Fibroblast of skin of right quadriceps (primary cell): ENCODE measurements at places on chromosomes 7 and 10.

DNA sequence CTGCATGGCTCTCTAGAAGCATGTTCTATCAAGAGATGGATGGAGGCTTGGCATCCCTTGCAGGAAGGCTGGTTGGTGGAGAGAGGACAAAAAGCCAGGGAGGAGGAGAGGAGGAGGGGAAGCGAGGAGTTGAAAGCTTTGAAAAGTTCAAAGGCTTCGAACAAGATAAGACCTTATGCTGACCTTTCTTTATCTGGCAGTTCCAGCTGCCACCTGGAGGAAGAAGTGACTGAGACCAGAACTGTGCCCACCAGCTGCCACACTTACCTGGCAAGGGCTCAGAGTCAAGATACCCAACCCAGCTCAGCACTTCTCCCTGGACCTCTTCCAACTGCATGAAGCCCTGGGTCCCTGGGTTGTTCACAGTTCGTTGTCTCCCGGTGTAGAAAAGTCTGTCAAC is 14.8 kb downstream of the CCL24 start:
- no peak for DNase-seq

GRCh38 chr7:50648570-50649169 is 83.5 kb upstream of the DDC start:
- DNase-seq: no peak

- no peak for DNase-seq
Observed at GRCh38 chr10:71493741-71494140, 97.0 kb downstream of the CDH23 start.

DNA sequence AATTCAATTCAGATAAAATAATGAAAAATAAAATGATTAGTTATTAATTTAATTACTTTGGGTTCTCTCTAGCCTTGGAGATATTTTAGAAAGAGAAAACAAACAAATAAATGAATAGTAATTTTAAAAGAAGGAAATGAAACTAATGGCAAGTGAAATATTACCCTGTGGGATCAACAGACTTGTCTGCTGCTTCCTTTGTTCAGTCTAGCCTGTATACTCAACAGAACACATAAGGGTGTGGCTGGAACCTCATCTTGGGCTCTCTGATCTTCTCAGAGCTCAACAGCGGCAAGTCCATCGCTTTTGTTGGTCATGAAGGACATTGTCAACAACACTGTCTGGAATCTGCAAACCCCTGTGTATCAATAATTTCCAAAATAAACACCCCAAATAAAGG is 904.9 kb downstream of the IPMK start:
- no peak for DNase-seq

- DNase-seq: no peak
Observed at GRCh38 chr7:111081546-111082267, 9.2 kb upstream of the LRRN3 start.
